H4 (cell line): ENCODE measurements at places on chromosomes 16 and 17. TPM values are rescaled to one million over a fixed set of nuclear protein-coding genes. Genes with fewer than 3 reads are reported as not detected.
A peak's percentile ranks its signal among the peaks of the same experiment; 100 is the strongest.

Gene TMEM204
- total RNA-seq = not detected in 2 replicates

Gene HBA1
- not detected in 2 replicates for total RNA-seq

Gene CMTM2
- total RNA-seq = not detected in 2 replicates

Gene C16orf95
- total RNA-seq = 8.0 and 13.4 TPM in 2 replicates

Gene NFE2L1
- total RNA-seq = 36.7 and 50.5 TPM in 2 replicates

Gene KRT24
- not detected in 2 replicates for total RNA-seq

Gene CDH11
- total RNA-seq = 55.2 and 56.6 TPM in 2 replicates

Gene RNU2-1
- total RNA-seq = not detected in 2 replicates

Gene TBC1D3G
- not detected in 2 replicates for total RNA-seq

Gene ADAD2
- not detected in 2 replicates for total RNA-seq

- DNase-seq = no peak
Observed at GRCh38 chr17:77827039-77827438, 131.5 kb upstream of the TNRC6C start.

DNA sequence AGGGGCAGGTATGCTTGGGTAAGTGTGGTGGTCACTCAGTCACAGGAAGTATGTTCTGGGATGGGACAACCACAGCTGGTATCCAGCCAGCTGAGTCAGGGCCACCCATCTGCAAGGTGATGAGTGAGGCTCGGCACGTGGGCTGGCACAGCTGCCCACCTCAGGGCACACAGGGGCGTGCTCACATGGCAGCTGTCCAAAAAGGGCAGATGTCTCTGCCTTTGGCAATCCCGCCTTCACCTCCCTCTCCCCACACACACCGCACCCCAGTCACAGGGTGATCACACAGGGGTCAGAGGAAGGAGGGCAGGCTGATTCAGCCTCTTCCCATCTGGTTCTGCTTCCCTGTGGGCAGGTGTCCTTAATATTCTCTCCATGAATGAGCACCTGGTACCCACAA, 85.9 kb upstream of the TOB1 start:
- DNase-seq = peak; percentile 61

- no peak for DNase-seq
Observed at GRCh38 chr17:1108478-1108764, 71.4 kb downstream of the ABR start.

GRCh38 chr16:15521390-15521757, 87.0 kb downstream of the BMERB1 start:
- no peak for DNase-seq

DNA sequence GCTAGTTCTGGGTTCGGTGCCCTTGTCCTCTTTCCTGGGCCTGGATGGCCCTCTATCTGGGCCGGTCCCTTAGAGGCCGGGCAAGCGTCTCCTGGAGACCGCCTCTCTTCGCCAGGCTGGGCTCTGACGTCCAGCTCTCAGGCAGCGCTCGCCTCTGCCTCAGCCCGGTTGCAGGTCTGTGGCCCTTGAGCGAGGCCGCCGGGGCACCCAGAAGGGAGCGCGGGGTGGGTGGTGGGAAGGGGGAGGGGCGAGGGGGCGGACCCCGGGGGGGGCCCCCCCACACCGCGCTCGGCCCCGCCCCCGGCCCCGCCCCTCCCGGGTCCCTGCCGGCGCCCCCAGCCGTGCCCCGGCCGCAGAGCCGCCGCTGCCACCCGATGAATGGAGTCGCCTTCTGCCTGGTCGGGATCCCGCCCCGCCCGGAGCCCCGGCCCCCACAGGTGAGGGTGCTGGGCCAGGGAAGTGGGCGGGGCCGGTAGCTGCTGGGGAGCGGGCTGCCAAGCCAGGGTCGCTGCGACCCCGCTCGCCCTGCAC, at the start of gene ARHGAP23:
TSS of gene ARHGAP23 (plus strand) at position 353 of the 531 bp plus-strand sequence. CDS start at position 375, 22 bp downstream.
- DNase-seq = peak; percentile 42

DNA sequence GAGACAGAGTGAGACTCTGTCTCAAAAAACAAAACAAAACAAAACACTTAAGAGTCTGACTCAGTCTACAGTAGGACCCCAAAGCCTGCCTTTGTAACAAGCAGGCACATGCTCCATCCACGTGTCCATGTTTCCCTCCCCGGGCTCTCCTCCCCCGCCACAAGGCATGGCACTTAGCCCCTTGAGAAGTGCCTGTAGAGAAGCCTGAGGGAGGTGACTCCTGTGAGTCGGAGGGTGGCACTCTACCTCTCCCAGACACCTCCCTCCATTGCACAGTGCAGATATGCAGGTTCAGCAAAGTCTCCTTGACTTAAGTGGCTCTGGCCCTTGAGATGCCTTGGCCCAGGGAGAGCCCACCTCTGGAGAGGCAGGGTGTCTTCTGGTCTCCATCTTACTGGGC, 6.8 kb downstream of the FHOD1 start:
- DNase-seq = no peak

- DNase-seq = no peak
Observed at GRCh38 chr17:80264205-80265075, 3.8 kb downstream of the RNF213 start.

- DNase-seq = no peak
Observed at GRCh38 chr17:27664606-27664965, 33.6 kb downstream of the LGALS9 start.

DNA sequence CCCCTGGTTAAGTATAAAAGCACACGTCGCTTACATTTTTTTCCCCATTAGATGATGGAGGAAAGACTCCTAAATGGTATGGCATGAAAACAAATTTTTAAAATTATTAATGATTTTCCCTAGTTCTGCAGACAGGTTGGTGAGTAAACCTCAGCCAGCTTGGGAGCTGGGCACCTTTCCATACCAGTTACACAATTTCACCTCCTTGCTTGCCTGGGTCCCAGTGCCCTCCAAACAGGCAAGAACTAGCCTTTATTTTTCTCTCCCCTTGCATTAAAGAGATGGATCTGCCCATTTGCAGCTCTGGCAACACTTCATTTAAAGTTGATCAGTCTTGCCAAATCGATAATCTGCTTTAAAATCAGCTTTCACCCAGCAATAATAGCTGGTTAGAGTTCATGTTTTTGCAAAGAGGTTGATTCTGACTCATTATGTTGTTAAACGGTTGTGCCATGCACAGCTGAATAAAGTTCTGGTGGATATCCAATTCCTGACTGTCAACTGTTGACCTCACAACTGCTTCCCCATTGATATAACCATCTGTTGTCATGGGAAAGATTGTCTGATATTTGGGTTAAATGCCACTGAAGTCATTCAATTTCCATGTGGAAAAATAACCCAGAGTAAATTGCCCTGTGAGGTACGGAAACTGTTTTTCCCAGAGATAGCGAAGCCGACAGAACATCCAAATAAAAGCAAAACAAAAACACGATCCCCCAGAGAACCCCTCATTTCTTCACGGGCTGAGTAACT, 1.3 kb downstream of the C17orf58 start:
- peak; percentile 75 for DNase-seq

GRCh38 chr17:68455901-68456338, 1.4 kb downstream of the WIPI1 start:
- no peak for DNase-seq

- peak; percentile 23 for DNase-seq
Observed at GRCh38 chr17:61149862-61150362, 249.7 kb upstream of the TBX2 start.

- DNase-seq = no peak
Observed at GRCh38 chr17:68296217-68297191, 5.2 kb downstream of the ARSG start.

DNA sequence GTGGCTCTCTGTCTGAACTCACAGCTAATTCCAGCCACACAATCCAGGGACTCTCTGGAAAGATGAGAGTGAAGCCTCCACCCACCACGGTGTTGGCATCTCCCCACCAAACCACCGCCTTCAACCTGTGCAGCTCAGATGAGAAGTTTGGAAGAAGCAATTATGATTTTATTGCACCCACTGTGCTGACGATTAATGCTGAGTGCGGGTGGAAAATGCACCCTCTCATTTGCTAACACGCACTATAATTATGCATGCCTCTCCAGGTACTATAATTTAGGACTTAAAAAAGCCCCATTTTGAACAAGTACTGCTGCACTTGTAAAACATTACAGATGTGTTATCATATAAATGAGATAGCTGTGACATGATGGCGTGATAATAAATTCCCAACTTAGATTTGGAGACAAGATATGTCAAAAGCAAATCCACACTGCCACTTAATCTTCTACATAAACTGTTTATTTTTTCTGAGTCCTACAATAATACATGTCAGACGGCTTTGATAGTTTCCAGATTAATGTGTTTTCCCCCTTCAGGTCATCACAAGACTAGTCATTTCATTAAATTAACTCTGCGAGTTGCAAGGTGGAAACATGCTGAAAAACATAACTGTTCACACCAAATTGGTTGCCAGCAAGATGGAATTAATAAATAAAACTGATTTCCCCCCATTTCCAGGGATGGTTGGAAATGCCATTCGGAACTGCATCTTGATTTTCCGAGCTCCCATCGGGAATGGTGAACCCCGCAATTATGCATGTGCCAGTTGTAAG, 466.5 kb upstream of the MAF start:
- no peak for DNase-seq

- DNase-seq = no peak
Observed at GRCh38 chr16:71626018-71626857, at the start of gene MARVELD3. Gene MARVELD3, plus strand, starts transcription at chr16:71626184. Its CDS starts 46 bp downstream, at chr16:71626230.

DNA sequence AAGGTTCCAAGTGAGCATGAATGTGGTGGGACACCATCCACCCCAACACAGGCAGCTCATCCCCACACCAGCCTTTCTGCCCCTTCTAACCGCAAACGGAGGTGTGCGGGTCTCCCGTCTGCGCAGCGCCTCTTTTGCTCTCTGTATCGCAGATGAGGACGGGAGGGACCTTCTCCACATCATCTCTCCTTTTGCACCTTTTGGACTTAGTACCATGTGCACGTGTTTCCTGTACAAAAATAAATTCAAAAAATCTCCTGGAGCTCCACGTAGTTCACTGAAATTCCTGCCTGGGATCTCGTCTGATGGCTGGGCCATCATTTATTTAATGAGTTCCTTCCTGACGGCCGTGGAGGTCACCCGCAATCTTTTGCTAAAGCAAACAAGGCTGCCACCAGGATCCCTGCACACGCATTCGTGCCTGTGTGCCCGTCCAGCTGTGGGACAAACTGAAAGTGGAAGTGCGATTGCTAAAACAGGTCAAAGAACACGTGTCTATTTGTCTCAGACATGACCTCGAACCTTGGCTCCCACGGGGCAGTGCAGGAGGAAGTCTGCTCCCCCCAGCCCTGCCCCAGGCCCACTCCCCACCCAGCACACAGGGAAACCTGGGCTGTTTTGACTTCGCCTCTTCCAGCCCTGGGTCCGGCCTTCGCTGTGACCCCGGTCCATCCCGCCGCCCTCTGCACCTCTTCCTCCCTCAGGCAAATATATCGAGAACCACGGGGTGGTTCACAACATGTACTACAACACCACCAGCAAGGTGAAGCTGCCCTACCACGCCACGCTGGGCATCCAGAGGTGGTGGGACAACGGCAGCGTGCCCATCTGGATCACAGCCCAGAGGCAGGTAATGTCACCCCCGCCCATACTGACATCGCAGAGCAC, 2.3 kb downstream of the ENPP7 start:
- no peak for DNase-seq

DNA sequence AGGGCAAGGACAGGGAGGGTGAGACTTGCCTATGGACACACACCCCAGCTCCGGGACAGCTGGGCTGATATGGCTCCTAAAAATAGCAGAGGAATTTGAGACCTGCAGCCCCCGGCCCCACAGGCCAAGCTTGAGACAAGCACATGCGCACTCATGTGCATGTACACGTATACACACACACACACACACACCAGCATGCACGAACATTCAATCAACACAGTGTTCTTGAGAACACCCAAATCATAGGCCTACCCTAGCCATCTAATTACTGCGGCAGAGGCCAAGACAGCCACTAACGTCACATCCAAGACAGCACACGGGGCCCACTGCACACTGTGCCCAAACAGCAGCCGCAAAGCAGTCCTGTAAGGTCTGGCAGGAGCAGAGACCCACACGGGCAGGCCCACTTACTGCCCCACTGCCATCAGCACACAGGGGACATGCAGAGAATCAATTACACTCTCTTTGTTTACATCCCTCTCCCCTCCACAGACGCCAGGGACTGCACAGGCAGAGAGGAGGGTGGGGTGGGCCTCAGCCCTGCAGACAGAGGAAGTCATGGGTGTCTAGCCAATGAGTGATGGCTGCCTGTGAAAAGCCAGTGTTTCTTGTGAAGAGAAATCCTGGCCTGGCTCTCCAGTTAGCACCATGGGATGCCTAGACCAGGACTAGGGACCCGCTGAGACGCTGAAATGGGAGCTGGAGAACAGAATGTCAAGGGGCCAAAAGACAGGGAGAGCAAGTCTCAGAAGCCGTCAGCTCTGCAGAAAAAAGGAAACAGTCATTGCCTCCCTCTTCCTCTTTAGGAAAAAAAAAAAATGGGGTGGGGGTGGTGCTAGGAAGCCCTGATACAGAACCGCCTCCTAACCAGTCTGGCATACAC, 39.3 kb downstream of the MYO18A start:
- no peak for DNase-seq

GRCh38 chr17:60676758-60677307, 818 bp upstream of the BCAS3 start:
- DNase-seq = no peak

GRCh38 chr17:50798424-50799288, 31.3 kb upstream of the ANKRD40CL start:
- no peak for DNase-seq

- no peak for DNase-seq
Observed at GRCh38 chr16:65770752-65771151, 595.7 kb upstream of the CDH5 start.

DNA sequence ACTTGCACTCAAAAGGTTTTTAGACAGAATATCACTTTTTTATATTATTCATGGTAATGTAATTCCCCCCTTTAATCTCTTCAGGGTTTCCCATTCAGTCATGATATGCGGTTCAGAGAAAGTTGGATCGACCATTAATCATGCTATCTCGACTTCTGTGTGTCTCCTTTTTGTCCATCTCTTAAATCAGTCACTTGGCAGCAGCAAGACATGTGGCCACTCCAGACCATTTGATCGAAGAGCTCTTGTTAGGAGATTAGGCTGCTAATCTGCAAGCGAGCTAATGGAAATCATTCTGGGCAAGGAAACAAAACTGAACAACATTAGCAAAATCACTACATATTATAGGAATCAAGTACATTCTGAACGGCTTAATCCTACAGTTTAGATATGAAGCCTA, 449.9 kb downstream of the WWOX start:
- no peak for DNase-seq

DNA sequence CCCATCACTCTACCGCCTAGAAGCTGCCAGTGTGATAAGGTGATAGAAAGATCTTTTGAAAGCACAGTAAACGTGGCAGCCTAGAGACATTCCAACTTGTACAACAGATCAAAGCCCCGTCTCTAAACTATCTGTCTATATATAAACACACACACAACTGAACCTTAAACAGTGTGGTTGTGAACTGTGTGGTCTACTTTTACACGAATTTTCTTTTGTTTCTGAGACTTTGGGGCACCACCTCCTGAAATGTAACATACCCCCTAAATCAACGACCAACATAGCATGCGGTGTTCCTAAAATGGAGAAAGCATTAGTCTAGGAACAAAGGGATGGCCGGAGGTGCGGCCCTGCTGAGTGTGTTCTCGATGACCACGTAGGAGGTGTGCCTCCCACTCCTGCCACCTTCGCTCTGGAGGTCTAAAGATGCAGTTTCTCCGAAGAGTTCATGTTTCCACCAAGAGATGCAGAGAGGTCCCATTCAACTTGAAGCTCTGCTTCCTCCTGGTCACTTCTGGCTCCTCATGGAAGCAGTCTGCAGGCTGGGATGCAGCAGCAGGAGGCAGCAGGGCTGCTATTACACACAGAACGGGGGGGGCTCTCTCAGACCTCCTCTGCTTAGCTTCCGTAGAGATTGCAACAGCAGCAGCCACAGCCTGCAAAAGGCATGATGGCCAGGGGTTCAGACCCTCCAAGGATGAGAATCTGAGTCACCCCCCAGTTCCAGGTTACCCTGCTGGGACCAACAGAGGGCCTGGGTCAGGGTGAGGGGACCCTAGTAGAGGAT, 22.6 kb upstream of the USP10 start:
- DNase-seq = no peak

GRCh38 chr16:82660075-82660645, 33.4 kb downstream of the CDH13 start:
- DNase-seq = peak; percentile 24
